K562 (cell line): ENCODE measurements at places on chromosomes 2 and 18.
A peak's percentile ranks its signal among the peaks of the same experiment; 100 is the strongest.

- DNase-seq, result no peak
Observed at GRCh38 chr18:42255908-42256765, 301.1 kb downstream of the PIK3C3 start.

DNA sequence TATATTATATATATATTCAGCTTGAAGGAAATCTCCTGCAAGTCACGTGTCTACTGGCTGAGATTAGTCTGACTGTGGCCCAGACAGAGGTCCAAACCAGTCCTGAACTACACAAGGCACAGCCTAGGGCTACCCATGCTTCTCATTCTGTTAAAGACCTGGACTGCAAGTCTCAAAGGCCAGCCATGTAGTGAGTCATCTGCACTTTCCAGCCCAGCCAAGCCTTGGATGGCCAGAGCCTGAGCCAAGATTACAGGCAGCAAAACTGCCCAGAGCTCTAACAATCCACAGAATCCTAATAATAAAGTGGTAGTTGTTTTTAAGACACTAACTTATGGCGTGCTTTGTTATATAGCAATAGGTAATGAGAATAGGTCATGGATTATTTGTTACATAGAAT lies 259.6 kb downstream of the SS18 start:
- DNase-seq, result no peak

DNA sequence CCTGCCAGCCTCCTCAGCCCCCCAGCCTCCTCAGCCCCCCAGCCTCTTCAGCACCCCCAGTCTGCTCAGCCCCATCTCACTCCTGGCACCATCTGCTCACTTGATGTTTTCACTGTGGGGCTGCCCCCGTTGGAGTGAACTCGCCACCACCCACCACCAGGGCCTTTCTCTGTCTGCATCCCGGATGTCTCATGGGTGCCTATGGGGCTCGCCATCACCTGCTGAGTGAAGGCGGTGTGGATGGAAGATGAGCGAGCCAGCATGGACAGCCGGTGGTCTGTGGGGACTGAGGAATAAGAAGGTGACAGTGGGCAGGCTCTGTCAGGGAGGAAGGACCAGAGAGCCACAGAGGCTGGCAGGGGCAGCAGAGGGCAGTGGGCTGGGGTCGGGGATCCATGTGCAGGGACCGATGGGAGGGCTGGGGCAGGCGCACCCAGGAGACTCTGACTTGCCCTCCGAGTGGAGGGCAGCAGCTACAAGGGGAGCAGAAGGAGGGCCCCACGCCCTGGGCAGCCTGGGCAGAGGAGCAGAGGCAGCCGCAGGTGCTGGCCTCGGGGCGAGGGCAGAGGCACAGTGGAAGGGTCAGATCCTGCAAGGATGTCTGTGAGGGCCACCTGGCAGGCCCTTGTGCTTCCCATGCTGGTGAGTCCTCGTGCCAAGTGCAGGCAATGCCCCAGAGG lies 74.7 kb upstream of the ODC1 start:
- no peak for DNase-seq

DNA sequence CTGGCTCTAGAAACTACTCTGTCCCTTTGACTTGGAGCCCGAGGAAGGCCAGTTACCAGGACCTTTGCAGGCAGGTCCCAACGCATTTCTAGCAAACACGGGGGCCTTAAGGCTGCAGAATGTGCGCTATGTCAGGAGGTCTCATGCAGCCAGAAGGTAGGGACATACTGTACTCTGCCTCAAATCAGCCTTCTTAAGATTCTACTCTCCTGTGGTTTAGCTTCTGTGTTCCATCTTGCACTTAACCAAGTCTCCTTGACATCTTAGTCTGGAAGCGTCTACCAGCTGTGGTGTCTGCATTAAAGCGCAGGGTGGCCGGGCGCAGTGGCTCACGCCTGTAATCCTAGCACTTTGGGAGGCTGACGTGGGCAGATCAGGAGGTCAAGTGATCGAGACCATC lies 65.5 kb downstream of the STEAP3 start:
- no peak for DNase-seq

- DNase-seq, result no peak
Observed at GRCh38 chr2:236608710-236609109, 39.1 kb downstream of the ACKR3 start.

- DNase-seq, result no peak
Observed at GRCh38 chr2:166158546-166158945, 30.7 kb upstream of the SCN1A start.

- DNase-seq, result no peak
Observed at GRCh38 chr2:179591690-179592089, 269.7 kb downstream of the ZNF385B start.

GRCh38 chr2:2621855-2622254 lies 290.8 kb upstream of the MYT1L start:
- no peak for DNase-seq

GRCh38 chr2:45184606-45185005 lies 175.4 kb upstream of the SIX2 start:
- DNase-seq, result no peak

DNA sequence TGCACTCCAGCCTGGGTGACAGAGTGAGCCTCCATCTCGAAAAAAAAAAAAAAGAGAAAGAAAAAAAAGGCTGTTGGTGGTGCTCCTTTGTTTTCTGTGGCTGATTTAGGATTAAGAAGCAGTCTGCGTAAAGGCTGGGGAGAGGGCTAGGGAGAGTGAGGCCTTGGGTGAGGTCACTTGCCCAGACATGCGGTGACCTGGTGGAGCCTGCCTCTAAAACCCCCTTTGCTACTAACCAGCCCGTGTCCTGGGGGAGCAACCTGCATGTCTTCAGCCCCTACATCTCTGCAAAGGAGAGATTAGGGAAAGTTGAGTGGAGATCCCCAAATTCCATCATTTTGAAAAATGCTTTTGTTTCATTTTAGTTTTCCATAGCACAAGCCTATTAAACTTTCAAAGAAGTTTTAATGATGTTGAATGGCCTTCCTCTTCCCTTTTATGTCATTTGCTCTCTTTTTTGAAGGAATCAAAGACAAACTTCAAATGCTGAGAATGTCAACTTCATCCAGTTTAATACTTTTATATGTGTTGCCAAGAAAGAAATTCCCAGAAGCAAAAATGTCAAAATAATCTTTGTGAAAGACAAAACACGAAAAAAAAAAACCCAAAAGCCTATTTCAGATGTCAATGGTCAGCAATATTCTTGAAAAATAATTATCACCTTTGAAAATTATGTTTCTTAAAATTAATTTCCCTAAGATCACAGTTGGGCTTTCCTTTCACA lies 38.9 kb upstream of the RALBP1 start:
- DNase-seq, result no peak

DNA sequence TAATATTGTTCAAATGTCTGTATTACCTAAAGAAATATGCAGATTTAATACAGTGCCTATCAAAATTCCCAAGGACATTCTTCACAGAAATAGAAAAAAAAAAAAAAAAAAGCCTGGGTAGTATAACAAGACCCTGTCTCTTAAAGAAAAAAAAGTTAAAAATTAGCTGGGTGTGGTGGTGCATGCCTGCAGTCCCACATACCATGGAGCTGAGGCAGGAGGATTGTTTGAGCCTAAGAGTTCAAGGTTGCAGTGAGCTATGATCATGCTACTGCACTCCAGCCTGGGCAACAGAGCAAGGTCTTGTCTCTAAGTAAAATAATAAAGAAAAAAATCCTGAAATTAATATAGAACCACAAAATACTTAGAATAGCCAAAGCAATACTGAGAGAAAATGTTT lies 51.9 kb downstream of the SLC16A14 start:
- DNase-seq, result no peak

DNA sequence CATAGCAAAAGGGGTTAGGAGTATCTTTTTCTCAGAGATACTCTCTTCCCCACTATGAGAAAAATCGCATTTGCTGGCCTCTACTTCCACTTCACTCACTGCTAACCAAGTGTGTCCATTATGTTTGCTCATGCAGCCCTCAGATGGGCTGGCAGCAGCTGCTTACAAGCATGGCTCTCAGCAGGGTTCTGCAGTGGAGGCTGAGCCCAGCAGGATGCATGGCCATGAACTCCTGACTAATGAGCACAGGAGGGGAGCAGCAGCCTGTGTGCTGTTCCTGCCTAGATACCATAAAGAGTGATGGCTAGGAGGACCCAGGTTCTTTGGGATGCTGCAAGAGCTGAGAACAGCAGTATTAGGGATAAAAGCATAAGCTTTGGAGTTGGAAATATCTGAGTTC lies 316.9 kb upstream of the THSD7B start:
- no peak for DNase-seq

DNA sequence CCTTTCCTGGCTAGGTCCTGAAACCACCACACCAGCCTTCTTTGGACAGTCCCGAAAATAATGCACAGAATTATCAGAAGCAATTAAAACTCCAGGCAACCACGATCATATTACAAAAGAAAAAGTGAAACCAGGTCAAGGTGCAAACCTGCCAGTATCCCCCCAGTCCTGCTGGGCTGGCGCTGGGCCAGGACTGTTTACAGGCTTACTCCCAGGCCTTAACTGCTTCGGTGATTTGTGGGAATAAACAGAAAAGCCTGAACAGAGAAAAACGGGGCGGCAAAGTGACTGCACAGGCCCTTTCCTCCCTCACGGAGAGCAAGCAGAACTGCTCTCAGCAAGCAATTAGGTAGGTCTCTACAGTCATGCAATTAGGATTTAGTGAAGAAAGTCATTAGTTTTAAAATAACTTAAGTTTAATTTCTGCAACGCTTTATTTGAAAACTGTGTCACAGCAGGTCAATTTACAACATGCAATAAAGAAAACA lies 1.3 kb downstream of the HDAC4 start:
- no peak for DNase-seq

GRCh38 chr2:79801082-79801481 lies 288.2 kb downstream of the CTNNA2 start:
- no peak for DNase-seq

- DNase-seq, result no peak
Observed at GRCh38 chr18:30623401-30624065, 419.0 kb downstream of the DSC3 start.

DNA sequence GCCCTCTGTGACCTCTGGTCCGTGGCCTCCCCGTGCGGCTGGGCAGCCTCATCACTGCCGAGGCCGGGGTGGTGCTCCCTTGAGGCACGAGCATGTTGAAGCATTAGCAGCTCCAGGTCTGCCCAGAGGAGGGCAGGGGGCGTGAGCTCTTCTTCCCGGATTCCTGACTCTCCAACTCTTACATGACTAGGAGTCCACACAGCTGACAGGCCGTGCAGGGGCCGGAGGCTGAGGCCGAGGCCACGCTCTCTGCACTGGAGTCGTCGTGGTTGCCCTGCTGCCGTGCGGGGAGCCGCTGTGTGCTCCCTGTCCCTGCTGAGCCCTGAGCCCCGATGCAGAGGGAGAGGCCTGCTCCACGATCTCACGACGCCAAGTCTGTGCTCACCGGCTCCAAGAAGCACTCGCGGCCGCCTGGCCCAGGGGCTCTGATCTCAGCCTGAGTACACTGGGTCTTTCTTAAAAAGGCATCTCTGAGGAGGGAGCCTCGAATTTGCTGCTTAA lies 19.4 kb upstream of the KCNG2 start:
- no peak for DNase-seq

DNA sequence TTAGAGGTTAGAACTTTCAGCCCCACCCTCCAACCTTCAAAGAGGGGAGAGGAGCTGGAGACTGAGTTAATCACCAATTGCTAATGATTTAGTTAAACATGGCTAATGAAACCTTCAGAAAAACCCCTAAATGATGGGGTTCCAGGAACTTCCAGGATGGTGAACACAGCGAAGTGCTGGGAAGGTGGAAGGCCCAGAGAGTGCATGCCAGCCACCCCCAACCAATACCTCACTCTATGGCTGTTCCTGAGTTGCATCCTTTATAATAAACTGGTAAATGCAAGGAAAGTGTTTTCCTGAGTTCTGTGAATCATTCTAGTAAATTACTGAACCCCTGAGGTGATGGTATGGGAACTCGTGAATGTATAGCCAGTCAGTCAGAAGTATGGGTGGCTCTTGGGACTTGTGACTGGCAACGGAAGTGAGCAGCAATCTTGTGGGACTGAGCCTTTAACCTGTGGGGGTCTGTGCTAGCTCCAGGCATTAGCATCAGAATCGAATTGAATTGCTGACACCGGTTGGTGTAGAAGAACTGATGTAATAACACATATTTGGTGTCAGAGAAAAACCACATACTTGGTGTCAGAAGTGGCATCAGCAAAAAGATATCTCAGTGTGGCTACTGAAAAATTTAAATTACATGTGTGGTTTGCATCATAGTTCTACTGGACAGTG lies 37.4 kb downstream of the NPHP1 start:
- DNase-seq, result no peak

- no peak for DNase-seq
Observed at GRCh38 chr2:205807229-205807628, 124.9 kb downstream of the NRP2 start.

DNA sequence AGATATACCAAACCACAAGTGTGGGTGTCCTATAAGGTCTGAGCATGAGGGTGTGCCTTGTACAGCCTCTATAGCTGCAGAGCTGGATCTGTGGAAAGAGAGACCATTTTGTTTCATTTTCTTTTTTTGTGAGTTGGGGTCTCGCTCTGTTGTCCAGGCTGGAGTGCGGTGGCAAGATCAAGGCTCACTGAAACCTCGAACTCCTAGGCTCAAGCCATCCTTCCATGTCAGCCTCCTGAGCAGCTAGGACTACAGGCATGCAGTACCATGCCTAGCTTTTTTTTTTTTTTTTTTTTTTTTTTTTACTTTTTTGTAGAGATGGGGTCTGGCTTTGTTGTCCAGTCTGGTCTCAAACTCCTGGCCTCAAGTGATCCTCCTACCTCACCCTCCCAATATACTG lies 10.7 kb downstream of the KIF3C start:
- no peak for DNase-seq

- no peak for DNase-seq
Observed at GRCh38 chr2:176127774-176128072, 1.8 kb upstream of the HOXD8 start.

DNA sequence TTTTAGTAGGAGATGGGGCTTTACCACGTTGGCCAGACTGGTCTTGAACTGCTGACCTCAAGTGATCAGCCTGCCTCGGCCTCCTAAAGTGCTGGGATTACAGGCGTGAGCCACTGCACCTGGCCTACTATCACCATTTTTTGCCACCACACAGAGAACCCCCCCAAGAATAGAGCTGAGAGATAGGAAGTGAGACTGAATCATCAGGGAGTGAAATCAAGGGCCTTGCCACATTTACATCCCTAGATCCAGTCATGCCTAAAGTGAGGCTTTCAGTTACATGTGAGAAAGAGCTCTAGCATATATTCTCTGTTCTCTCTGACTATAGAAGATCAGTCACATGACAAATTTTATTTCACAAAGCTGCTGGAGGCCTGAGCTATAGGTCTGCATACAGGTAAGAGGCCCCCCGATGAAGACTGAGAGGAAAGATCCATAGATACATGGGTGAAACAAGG lies 28.0 kb upstream of the KCMF1 start:
- DNase-seq, result no peak

DNA sequence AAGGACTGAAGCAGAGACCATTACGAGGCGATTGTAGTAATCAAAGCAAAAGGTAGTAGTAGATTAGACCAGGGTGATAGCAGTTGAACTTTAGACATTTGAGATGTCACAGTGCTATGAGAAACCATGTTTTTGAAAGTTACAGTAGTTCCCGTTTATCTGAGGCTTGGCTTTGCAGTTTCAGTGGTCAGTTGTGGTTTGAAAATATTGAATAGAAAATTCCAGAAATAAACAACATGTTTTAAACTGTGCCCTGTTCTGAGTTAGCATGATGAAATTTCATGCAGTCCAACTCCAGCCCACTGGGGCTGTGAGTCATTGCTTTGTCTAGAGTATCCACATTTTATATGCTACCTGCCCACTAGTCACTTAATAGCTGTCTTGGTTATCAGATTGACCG lies 47.5 kb downstream of the ZNF638 start:
- DNase-seq, result peak; percentile 16
